ENCODE measurements at places on chromosomes 2 and 18. TPM values are rescaled to one million over a fixed set of nuclear protein-coding genes. Genes with fewer than 3 reads are reported as not detected.

Gene CFAP65
- not detected for total RNA-seq

Gene TNFAIP6
- total RNA-seq: 32.4 TPM

Gene IL1R2
- total RNA-seq: not detected

Gene CMPK2
- 0.58 TPM for total RNA-seq

Gene DSG4
- not detected for total RNA-seq

Gene CTAGE1
- total RNA-seq: not detected

Gene DSC2
- not detected for total RNA-seq

Gene ATP6V1B1
- total RNA-seq: 1.7 TPM

Gene ACKR3
- 3.0 TPM for total RNA-seq

Gene SKA1
- 1.5 TPM for total RNA-seq

Gene RAPGEF4
- 0.66 TPM for total RNA-seq

Gene NEDD4L
- 15.4 TPM for total RNA-seq

Gene IL18R1
- 0.66 TPM for total RNA-seq

Gene SP140
- 0.87 TPM for total RNA-seq

Gene SCN3A
- total RNA-seq: 1.3 TPM

Gene LYPD6B
- total RNA-seq: not detected

Gene MALL
- 39.9 TPM for total RNA-seq

Gene TMEM200C
- under 0.01 TPM for total RNA-seq

Gene RAMP1
- total RNA-seq: 2.6 TPM

Gene CIB4
- not detected for total RNA-seq

Gene PASK
- total RNA-seq: 0.99 TPM

Gene RTP5
- total RNA-seq: not detected

Gene KIF5C
- total RNA-seq: 0.58 TPM

Gene CAPN10
- 24.0 TPM for total RNA-seq

Gene NPPC
- total RNA-seq: not detected

Gene RNU2-63P
- not detected for total RNA-seq

Gene KCNJ3
- not detected for total RNA-seq

Gene LIMS3
- 2.3 TPM for total RNA-seq

Gene IL36G
- total RNA-seq: not detected

Gene NYAP2
- total RNA-seq: not detected

Gene CHPF
- total RNA-seq: 94.8 TPM

Gene MREG
- total RNA-seq: 6.5 TPM

Gene SRD5A2
- not detected for total RNA-seq

Gene UGT1A8
- not detected for total RNA-seq

Gene GLB1L
- 27.6 TPM for total RNA-seq

Gene ASPRV1
- 0.33 TPM for total RNA-seq

Gene HOXD9
- total RNA-seq: 0.17 TPM

Gene DNAJC5G
- total RNA-seq: not detected

Gene FEV
- under 0.01 TPM for total RNA-seq

Gene THSD7B
- not detected for total RNA-seq

Gene ASB18
- total RNA-seq: not detected

Gene AGXT
- not detected for total RNA-seq

Gene GTF2A1L
- total RNA-seq: 0.87 TPM
